Kidney (tissue), 22 donors: ENCODE measurements at places on chromosomes 6 and 20. TPM values are rescaled to one million over a fixed set of nuclear protein-coding genes. Genes with fewer than 3 reads are reported as not detected.

GRCh38 chr6:57313009-57313408, 4.4 kb upstream of the PRIM2 start:
- DNase-seq: no peak

DNA sequence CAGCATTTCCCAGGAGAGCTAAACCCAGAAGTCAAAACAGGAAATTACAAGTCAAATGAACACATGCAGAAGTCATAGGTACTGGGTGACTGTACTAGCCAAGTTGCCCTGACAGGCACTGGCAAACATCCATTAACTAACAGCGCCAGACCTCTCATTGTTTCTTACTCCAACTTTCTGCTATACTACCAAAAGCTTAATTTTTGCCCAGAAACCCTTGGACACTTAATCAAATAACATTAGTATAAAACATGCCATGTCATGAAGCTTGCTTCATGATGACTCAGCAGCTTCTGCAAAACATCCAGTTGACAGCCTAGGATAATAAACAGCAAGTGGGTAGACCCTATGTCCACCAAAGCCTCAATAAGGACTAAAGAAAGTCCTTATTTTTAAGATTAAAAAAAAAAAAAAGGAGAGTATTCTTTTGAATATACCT, 3.5 kb downstream of the NUP153 start:
- DNase-seq: no peak

DNA sequence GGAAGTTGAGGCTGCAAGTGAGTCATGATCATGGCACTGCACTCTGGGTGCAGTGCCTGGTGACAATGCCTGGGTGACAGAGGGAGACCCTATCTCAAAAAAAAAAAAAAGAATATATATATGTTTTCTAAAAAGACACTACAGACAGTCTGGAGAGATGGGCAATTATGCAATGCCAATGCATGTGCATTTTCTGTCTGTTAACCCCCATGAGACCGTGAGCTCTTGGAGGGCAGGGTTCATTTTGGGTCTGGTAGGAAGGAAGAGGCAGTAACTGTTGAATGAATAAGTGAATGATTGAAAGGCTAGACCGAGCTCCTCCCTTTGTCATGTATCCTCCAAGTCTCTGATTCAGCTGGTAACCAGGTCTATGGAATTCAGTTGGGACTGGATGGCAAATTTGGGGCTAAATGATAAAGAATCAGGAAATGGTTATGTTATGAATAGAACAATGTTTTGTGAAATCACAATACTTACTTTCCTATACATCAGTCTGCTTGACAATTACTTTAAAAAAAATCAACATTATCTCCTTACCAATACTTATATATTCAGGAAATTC, 5.6 kb upstream of the BLCAP start:
- DNase-seq: no peak

GRCh38 chr6:44390158-44390683, 2.7 kb downstream of the CDC5L start:
- DNase-seq: peak; percentile 52

DNA sequence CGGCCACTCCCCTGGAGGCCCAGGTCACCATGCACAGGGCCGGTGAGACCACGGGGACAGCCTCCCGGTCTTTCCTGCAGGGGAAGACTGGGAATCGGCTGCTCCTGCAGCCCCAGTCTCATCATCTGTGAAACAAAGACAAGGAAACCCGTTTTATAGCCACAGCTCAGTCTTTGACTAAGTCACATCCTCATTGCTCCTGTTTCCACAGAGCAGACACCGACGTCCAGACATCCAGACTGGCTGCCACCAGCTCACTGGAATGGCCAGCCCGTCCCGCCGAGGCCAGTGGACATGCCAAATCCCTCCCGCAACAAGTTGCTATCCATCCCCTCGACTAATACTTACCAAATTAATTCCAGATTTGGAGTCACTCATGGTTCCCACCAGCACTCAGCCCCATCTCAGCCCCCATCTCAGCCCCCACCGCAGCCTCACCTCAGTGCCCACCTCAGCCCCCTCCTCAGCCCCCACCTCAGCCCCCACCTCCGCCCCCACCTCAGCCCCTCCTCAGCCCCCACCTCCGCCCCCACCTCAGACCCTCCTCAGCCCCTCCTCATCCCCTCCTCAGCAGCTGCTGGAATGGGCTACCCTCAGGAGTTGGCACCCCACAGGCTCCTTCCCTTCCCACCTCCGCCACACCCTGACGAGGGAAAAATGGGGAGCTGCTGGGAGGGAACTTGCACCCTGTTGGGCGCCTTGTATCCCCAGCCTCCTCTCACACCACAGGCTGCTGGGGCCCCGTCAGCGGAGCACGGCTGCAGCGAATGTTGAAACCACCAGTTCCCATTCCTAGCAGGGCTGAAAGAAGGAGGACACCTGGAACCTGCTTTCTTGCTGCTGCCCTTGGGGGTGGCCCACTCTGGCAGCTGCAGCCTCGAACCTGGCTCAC, 48.7 kb downstream of the YTHDF1 start:
- DNase-seq: no peak

Gene CD24
- polyA plus RNA-seq: 980 TPM

DNA sequence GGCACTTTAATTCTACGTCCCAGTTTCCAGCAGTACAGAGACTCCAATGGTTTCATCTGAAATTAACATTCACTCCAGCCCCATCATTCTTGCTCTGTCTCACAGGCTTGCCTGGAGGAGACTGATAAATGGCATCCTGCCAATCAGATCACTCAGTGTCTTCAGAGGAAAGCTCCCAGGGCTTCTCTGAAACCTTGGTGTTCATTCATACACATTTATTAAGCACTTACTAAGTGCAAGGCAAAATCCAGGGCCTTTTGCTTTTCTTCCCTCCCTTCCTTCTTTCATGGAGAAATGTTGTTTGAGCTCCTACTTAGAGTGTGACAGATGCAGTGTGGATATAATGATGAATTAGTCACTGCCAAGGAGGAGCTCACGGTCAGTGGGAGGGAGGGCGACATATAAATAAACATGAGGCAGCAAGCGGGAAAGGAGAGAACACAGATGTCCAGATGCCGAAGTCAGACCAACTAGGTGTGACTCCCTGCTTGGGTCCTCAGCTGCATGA, 106.7 kb upstream of the DTNBP1 start:
- DNase-seq: no peak

Gene CLDN20
- 0.77 TPM for polyA plus RNA-seq

DNA sequence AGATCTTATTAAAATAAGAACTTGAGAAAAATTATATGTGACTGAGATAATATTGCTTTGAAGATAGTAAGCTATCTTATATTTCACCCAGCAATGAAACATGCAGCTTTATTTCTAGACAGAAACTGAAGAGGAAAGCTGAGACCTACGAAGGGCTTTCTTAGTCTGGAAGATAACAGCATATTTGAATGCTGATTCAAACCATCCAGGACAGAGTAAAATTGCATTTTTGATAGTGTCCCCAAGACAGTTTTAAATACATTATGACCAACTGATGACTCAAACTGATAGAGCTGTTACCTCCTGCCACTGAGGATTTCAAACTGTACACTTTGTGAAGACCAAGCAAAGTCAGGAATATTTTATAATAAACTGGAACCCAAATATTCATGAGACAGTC, 409.6 kb downstream of the GRIK2 start:
- no peak for DNase-seq

GRCh38 chr6:42819803-42820511, 38.1 kb downstream of the BICRAL start:
- no peak for DNase-seq

- DNase-seq: no peak
These were observed 14.5 kb downstream of the HECA start for GRCh38 chr6:139149383-139149782.

DNA sequence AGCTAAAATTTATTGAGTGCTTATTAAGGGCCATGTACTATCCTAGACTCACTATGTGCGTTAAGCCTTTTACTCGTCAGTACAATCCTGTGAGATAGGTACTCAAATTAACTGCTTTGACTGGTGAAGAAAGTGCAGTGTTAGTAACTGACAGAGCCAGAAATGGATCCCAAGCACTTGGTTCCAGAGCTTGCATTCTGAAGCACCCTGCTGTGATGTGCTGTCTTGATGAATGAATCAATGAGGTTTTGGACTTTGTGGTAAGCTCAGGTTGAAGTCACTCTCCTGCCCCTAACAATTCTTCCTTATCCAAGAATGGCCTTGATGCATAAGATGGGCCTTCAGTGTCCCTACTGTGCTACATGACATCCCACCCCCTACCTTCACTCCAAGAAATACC, 3.7 kb downstream of the STX11 start:
- DNase-seq: no peak

Gene HACE1
- 6.2 TPM for polyA plus RNA-seq

Gene MRPS18B
- polyA plus RNA-seq: 135 TPM

- DNase-seq: peak; percentile 93
These were observed at the start of gene ACSS1 for GRCh38 chr20:25058051-25058846. ACSS1 (minus strand) TSS chr20:25058139; CDS start chr20:25058102, 37 bp downstream.

Gene PNLDC1
- polyA plus RNA-seq: 0.34 TPM

- DNase-seq: no peak
These were observed 898.9 kb upstream of the EYS start for GRCh38 chr6:66605971-66606370.

GRCh38 chr20:59640267-59640666, 35.9 kb downstream of the PHACTR3 start:
- no peak for DNase-seq

DNA sequence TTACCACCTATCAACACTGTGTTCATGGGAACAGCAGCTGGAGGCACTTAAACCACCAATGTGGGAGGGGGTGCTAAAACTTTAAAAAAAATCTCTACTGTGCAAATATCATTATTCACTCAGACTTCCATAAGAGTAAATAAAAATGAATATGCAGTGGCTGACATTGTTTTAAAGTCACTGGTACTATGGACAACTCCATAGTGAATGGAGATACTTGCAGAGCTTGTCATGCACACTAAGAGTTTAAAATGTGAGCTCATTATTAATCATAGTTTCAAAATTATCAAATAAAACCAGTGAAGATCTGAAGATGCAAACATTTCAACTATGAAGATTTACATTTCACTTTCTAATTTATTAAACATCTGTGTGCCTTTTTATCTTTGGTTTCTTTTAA, 54.4 kb downstream of the RFX6 start:
- no peak for DNase-seq

DNA sequence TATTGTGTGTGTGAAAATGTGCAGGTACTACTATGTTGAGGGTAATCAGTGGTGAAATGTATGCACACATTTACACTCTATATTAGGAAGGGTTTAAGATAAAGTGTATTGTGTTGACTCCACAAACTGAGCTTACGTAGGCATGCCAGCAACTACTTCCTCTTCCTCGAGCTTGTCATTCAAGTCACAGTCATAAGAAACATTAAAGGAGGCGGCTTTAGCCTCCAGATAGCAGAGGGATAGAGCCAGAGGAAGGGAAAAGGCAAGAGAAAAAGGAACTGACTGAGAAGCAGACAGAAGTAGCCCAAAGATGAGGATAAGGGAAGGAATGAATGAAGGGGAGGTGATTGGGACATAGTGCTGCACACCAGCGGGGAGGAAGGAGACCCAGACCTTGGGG, 55.2 kb downstream of the SMLR1 start:
- DNase-seq: no peak

DNA sequence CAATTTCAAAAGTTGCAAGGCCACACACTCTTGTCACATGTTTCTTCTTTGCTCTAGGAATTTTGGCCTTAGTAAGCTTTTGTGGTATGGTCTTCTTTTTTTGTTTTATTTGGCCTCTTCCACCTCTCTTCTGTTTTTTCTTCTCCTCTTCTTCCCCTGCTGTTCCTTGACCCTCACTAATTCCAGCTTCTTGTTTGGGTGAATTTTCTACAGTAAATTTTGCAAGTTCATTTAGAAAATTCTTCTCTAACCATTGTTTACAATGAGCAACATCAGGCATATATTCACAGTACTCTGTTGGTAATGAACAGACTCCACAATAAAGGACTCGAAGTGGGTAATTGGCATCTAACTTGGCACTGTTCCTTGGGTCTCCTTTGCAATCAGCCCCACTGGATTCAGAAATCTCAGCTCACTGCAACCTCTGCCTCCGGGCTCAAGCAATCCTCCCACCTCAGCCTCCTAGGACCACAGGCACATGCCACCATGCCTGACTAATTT, 5.0 kb downstream of the ASIP start:
- no peak for DNase-seq

Gene RAB32
- 39.1 TPM for polyA plus RNA-seq

DNA sequence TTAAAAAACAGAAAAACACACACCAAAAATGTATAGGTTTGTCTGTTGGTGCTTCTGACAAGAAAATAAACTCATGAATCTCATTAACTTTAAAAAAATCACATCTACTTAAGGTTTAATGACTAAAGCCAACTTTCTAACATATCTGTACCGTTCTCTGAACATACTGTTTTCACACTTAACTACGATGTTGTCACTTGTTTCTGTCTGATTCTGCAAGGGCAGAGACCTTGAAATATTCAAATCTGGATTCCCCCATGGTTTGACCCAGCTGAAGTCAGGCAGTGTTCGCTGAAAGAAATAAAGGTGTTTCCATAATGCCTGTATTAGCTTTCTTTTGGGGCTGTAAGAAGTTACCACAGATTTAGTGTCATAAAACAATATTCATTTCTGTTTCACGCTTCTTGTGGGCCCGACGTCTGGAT, 2.7 kb upstream of the ASXL1 start:
- DNase-seq: no peak

GRCh38 chr20:582204-582603, 27.9 kb downstream of the TCF15 start:
- DNase-seq: no peak

Gene BLTP3A
- 2.4 TPM for polyA plus RNA-seq

DNA sequence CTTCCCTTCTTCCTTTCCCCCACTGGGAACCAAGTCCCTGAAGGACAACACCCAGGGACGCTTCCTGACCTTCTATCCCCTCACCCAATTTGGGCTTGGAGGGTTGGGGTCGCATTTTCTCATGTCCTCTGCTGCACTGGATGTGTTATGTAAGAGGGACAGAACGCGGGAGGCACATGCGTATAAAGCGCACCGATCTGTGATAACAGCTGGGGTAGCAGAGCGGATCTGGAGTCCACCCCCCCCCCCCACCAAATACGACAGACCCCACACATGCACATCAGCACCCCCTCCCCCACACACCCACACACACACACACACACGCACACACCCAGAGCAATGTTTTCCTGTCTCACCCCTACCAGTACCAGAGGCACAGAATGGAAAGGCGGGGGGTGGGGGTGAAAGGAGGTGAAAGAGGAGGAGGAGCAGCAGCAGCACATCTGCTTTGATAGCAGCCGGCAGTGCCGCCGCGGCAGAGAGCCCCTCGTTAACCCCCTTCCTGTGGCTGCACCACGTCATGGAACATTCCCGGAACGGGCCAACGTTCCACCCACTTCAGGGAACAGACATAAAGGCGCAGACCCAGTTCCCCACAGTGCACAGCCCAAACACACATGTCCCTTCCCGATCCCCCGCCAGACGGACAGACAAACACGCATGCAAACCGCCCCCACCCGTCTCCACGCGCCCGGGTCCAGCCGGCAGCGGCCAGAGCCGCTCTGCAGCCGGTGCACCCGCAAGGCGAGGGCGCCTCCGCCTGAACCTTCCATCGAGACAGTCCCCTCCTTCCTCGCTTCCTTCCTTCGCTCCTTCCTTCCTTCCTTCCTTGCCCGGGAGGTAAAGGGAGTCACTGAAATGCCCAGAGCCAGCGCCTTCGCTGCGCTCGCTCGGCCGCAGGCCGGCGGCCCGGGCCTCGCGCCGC, 590 bp downstream of the HIVEP2 start:
- peak; percentile 97 for DNase-seq

GRCh38 chr6:25309886-25310285, 30.7 kb downstream of the CARMIL1 start:
- no peak for DNase-seq

- DNase-seq: no peak
These were observed 784.9 kb downstream of the TENT5A start for GRCh38 chr6:80967609-80968008.

Gene SSTR4
- polyA plus RNA-seq: not detected

- DNase-seq: no peak
These were observed 537.5 kb downstream of the QKI start for GRCh38 chr6:163952005-163952404.

Gene EPHA7
- polyA plus RNA-seq: 2.6 TPM
